ENCODE measurements at places on chromosomes 7 and 10.

DNA sequence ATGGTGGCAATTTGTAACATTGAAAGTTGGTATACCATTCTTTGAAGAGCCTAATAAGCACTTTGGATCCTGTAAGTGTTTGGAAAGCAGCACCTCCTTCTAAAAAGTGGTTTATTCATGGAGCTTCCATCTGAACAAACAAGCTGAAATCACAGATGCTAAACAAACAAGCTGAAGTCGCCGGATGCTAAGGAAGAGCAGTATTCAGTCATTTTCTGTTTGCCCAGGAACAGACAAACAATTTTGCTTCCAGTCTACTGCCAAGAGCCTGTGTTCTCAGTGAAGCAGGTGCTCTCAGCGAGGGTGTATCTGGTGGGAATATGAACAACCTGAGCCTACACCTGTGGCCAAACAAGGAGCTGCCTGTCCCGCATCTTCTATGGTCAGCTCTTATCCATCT, 6.3 kb downstream of the COL28A1 start:
- DNase-seq, result no peak

GRCh38 chr10:104449391-104449790, 95.8 kb downstream of the CFAP58 start:
- no peak for DNase-seq

DNA sequence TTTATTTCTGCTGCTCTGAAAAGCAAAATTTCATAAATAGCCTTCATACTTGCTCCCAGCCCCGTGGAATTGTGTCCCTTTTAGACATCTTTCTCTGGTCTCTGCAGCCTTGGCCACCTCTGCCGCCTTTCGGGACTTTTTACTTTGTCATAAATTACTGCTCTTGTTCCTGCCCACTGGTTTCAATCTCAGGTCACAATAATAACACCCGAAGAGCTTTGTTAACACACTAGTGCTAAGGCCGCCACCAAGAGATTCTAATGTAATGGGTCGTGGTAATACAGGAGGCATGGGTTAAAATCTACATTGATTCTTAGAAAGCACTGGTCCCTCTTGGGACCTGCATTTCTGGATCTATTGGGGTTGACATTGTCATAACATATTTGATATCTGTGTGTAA, 276.0 kb upstream of the VWC2 start:
- no peak for DNase-seq

DNA sequence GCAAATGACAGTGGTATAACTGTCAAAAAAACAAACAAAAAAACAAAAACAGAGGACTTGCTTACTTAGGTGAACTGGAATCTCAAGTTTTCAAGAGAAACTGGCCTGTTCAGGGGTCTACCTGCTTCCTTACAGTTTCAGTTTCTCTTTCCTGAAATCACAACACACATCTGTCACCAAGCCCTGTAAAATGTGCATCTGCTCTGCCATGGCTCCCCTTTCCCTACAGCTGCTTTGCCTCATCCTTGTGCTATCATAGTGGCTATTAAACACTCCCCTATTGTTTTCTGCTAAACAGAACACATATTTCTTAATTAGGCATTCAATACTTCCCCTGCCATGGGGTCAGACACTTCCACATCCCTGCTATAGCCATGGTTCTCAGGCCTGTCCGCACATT, 37.6 kb downstream of the CPED1 start:
- no peak for DNase-seq

Data from stimulated activated CD4-positive, alpha-beta T cell treated with anti-CD3 and anti-CD28 coated beads, Interleukin-4, amount 100 ng/mL, for 1 hour (primary cell).